ENCODE measurements at places on chromosomes 13 and 19. TPM values are rescaled to one million over a fixed set of nuclear protein-coding genes. Genes with fewer than 3 reads are reported as not detected.

DNA sequence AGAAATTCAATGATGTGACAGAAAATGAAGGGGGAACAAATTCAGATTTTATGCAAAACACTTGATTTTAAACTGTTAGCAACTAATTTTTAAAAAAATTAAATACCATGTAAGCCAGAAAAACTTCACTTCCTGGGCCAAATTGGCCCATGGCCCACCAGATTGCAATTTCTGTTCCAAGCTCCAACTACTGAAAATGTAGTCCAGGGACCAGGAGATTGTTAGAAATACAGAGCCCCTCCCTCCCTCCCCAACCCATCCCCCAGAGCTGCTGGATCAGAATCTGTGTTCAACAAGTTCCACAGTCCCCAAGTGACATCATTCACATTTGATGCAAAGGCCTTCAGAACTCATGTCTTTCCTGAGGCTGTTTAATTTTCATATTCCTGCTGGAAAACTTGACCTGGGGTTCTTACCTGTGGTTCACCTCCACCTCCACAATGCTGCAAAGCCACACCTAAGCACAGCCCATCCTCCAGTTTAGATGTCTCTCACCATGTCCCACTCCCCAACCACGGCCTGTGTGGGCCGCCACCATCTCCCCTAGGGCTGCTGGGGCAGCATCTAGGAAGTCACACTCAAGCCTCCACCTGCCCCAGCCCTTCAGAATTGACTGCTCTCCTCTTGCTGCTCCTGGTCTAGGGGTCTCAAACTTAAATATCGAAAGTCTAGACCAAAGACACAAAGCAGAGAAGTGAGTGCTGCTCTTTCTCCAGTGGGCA lies 482.0 kb downstream of the UQCRFS1 start:
- DNase-seq = no peak

- DNase-seq = no peak
Measured at GRCh38 chr13:30169442-30169841, 137.9 kb downstream of the KATNAL1 start.

- DNase-seq = no peak
Measured at GRCh38 chr13:43522788-43523187, 264.0 kb downstream of the ENOX1 start.

DNA sequence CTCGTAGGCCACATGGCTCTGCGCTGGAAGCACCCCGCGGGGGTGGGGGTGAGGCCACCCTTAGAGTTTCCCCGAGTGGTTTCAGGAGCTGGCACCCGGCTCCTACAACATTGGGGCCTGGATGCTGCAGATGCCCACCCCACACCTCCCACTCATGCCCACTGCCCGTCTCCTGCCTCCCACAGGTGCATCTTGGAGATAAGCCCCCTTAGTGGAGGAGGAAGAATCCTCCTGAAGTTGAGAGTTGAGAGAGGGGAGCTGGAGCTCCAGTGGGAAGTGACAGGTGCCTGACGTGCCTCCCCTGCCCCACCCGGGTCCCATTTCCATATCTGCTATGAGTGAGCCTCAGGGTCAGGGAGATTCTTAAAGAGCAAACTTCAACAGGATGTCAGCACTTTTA lies 341.3 kb downstream of the TEX29 start:
- DNase-seq = no peak

CYP2A7 gene
- total RNA-seq = not detected

SBK3 gene
- total RNA-seq = not detected
